Right kidney (tissue), 9 donors: ENCODE measurements at places on chromosomes 3 and 15.

DNA sequence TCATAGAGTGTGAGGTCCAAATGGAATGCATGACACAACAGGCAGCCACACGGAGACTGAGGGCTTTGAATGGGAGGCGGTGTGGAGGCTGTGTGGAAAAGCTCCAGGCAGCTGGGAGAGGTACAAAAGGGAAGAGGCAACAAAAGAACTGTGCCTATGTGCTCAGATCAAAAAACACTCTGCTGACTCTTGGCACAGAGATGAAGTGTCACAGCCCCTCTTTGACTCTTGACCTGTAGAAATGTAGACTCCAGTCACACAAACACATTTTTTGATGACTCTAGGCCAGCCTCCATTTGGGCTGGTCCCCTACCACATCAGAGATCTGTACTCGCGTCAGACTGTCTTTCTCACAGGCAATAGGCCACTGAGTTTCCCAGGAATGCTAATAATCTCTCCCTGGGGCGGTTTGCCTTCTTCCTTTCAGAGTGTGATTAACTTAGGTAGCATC lies 456.0 kb downstream of the TUSC7 start:
- no peak for DNase-seq

DNA sequence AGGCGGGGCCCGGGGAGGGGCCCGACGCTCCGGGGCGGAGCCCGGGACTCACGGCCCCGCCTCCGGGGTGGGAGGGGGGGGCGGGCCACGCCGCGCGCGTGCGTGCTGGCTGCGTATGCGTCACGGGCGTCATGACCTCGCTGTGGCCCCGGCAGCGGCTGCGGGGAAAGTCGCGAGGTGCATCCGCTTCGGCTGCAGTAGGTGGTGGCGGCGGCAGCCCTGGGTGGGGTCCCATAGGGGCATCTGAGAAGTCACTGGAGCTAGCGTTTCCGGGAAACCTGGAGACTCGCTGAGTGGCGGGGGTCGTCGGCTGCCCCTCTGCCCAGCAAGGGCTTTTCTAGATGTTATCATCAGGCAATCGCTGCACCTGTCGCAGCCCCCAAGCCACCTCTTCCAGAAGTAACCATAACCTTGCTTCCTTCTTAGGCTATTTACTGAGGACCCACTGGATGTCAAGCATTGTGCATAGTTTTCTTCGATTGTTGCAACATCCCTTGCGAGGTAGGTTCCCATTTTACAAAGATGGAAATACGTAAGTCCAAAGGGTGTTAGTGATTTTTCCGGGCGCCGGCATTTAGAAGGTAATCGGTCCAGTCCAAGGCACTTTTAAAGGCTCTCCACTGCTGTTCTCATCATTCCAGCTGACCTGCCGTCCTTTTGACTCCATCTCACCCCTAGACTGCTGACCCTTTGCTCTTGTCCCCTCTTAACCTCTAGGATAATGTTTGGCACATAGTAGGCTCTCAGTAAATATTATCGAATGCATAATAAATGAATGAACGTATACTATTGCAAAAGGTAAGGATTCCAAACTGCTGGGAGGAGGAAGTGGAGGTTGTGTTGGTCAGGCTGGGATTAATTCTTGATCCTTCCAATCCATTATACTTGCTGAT lies at the start of gene GDPGP1:
GDPGP1 (plus strand) TSS at position 114 of the 893 bp plus-strand sequence. CDS start 6,700 bp downstream, outside the sequence.
- peak; percentile 88 for DNase-seq

GRCh38 chr3:36591959-36592358 lies 172.4 kb downstream of the DCLK3 start:
- no peak for DNase-seq

- DNase-seq, result peak; percentile 40
These were observed 19.6 kb downstream of the NR2F2 start for GRCh38 chr15:96349857-96350720.

GRCh38 chr15:22874256-22874655 lies 35.8 kb downstream of the NIPA2 start:
- DNase-seq, result no peak

- DNase-seq, result no peak
These were observed 5.0 kb upstream of the BCL2L10 start for GRCh38 chr15:52117549-52117948.

DNA sequence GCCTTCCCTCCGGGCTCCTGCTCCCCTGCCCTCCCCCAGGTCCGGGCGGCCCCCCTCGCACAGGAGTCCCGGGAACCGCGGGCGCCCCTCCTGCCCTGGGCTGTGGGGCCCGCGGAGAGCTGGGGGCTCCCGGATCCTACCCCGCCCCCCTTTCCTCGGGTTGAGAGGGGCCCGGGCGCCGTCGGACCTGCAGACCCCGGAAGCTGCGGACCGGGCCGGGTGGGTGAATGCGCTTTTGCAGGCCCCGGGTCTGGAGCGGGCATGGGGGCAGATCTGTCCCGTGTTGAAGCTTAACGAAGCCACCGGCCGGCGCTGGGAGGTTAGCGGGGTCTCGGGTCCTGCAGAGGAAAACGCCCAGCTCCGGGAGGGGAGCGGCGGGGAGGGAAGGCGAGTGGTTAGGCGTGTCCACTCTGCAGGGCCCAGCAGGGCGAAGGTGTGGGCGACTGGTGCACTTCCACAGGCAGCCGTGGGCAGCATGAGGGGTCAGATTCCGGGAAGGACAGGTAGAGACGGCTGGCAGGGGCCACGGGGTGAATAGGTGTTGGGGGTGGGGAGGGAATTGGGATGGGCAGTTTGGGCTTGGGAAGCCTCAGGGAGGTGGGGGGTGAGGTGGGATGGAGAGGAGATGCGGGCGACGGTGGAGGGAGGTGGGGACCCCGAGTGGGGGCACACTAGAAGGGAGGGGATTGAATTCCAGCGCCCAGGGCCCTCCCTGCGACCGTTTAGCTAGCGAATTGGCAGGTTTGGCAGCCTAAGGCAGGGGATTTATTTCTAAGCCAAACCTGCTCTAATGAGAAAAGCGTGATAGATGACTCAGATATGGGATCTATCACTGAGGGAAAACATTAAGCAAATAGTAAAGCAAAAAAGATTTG lies 635 bp downstream of the CD276 start:
- DNase-seq, result peak; percentile 76

GRCh38 chr3:4752201-4753072 lies 226.8 kb upstream of the BHLHE40 start:
- DNase-seq, result no peak

GRCh38 chr15:64285150-64285549 lies 70.8 kb downstream of the CSNK1G1 start:
- DNase-seq, result no peak

- DNase-seq, result no peak
These were observed 15.8 kb downstream of the TRAT1 start for GRCh38 chr3:108838436-108838835.

DNA sequence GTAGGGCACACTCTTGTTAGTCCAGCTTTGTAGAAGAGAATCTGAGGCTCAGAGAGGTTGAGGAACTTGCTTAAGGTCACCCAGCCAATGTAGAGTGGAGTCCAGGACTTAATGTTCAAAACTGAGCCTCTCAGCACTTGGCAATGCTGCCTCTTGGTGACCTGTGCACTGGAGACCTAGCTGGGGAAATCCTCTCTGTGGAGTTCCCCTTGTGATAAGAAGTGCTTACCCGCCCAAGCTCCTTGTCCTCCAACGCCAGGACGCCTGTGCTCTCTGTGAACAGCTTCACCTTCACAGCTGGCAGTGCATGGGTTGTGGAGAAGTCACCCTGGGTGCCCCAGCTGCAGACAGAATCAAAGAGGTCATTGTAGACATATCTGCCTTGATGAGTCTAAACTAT lies 219.1 kb upstream of the FEZF2 start:
- DNase-seq, result no peak

GRCh38 chr15:47326410-47327333 lies 390.6 kb upstream of the SEMA6D start:
- no peak for DNase-seq

GRCh38 chr3:140394488-140395133 lies 283.3 kb upstream of the TRIM42 start:
- DNase-seq, result no peak
